Common myeloid progenitor, CD34-positive (primary cell): ENCODE measurements at places on chromosomes 4 and X.

- H3K36me3 ChIP-seq: no peaks in the 10 kb centered on the region
- no peaks in the 10 kb centered on the region for H3K4me1 ChIP-seq
- no peak overlapping the region for H3K4me3 ChIP-seq
- DNase-seq: no peak
- H3K27ac ChIP-seq: no peak overlapping the region
Measured at GRCh38 chr4:170769862-170770261, 680.1 kb upstream of the AADAT start.

DNA sequence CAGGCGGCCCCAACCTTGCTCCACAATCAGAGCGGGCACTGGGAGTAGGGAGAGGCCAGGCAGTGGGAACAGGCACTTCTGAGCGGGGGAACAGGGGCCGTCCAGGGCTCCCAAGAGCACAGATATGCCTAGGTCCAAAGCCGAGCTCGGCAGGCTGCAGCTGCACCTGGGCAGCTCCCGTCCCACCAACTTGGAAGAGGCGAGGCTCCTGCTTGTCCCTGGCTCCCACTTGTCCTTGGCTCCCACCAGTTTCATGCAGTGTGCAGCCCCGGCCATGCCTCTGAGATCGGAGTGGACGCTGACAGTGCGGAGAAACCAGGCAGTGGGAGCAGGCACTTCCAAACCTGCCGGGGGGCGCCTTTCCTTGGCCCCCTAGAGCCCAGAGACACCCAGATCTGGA is 84.0 kb upstream of the XAGE2 start:
- no peak overlapping the region for H3K27ac ChIP-seq
- H3K27me3 ChIP-seq: peaks cover 11% of the 10 kb centered on the region
- no peaks in the 10 kb centered on the region for H3K36me3 ChIP-seq
- no peak overlapping the region for H3K4me3 ChIP-seq
- H3K4me1 ChIP-seq: no peaks in the 10 kb centered on the region
- no peak for DNase-seq

- H3K4me1 ChIP-seq: no peaks in the 10 kb centered on the region
- H3K4me3 ChIP-seq: no peak overlapping the region
- no peak overlapping the region for H3K27ac ChIP-seq
- no peaks in the 10 kb centered on the region for H3K36me3 ChIP-seq
- DNase-seq: no peak
- no peaks in the 10 kb centered on the region for H3K27me3 ChIP-seq
Measured at GRCh38 chr4:75042601-75043208, 109.8 kb downstream of the PARM1 start.

DNA sequence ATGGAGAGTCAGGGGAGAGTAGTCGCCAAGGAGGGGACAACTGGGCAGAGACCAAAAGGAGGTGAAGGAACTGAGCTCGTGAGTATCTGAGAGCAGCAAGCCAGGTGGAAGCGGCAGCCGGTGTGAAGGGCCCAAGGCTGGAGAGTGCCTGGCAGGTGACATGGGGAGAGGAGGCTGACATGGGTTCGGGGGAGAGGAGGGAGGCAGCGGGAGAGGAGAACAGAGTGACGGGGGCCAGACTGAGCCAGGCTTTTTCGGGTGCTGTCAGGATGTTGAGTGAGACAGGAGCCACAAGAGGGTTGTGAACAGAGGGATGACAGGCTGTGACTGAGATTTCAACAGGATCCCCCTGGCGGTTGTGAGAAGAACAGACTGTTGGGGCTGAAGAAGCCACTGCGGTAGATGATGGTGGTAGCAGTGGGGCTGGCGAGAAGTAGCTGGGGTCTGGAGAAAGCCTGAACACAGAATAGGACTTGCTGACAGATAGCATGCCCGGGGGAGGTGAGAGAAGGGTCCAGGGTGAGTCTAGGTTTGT is 5.7 kb downstream of the ELK1 start:
- H3K27me3 ChIP-seq: no peaks in the 10 kb centered on the region
- H3K4me1 ChIP-seq: peaks cover 14% of the 10 kb centered on the region
- DNase-seq: peak; percentile 38
- no peak overlapping the region for H3K27ac ChIP-seq

- H3K4me1 ChIP-seq: peaks cover 2% of the 10 kb centered on the region
- H3K4me3 ChIP-seq: no peak overlapping the region
- no peaks in the 10 kb centered on the region for H3K27me3 ChIP-seq
Measured at GRCh38 chrX:10021461-10022272, 54.5 kb downstream of the CLDN34 start.

DNA sequence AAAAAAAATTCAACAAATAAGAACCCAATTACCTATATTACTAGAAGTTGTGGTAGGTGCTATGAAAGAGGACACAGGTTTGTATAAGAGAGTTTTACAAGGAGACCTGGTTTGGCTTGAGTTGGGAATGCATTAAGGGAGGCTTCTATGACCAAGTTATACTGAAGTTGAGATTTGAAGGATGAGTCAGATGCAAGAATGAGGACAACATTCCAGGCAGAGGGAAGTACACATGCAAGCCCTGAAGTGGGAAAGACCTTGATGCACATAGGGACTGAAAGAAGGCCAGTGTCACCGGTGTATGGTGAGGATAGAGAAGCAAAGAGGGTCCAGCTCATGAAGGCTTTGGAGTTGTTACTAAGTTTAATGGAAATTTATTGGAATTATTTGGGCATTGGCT is 52.2 kb downstream of the ANK2 start:
- H3K27me3 ChIP-seq: no peaks in the 10 kb centered on the region
- DNase-seq: no peak
- H3K36me3 ChIP-seq: no peaks in the 10 kb centered on the region
- H3K4me1 ChIP-seq: no peaks in the 10 kb centered on the region

- no peaks in the 10 kb centered on the region for H3K4me1 ChIP-seq
- no peak overlapping the region for H3K4me3 ChIP-seq
- no peak for DNase-seq
- no peak overlapping the region for H3K27ac ChIP-seq
- H3K27me3 ChIP-seq: no peaks in the 10 kb centered on the region
Measured at GRCh38 chr4:153765894-153766293, 6.1 kb upstream of the RNF175 start.

DNA sequence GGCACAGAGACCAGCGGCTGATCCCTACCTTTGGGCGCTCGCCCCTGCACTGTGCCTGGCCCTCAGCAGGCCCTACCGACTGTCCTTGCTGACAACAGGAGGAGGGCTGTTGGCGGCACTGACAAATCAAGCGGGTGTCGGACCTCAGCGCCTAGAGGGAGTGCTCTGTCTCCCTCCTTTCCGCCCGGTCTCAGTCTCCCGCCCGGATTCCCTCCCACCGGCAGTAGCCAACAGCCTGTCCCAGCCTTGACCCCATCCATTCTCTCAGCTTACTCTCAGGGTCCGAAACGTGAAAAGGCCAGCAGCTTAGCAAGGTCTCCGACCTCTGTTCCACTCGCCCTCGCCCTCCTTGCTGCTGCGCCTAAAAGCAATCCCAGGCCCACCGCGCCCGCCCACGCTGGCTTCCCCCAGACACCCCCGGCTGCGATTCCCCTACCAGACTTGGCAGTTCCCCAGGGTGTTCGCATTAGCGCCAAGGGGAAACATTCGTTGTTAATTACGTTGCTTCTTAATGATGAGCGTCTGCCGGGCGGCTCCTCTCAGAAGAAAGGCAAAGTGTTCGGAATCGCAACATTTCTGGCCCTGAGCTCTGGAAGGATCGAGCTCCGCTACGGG is 96.2 kb downstream of the SOWAHB start:
- H3K4me1 ChIP-seq: no peaks in the 10 kb centered on the region
- no peak overlapping the region for H3K27ac ChIP-seq
- DNase-seq: no peak
- no peaks in the 10 kb centered on the region for H3K36me3 ChIP-seq
- H3K4me3 ChIP-seq: no peak overlapping the region

DNA sequence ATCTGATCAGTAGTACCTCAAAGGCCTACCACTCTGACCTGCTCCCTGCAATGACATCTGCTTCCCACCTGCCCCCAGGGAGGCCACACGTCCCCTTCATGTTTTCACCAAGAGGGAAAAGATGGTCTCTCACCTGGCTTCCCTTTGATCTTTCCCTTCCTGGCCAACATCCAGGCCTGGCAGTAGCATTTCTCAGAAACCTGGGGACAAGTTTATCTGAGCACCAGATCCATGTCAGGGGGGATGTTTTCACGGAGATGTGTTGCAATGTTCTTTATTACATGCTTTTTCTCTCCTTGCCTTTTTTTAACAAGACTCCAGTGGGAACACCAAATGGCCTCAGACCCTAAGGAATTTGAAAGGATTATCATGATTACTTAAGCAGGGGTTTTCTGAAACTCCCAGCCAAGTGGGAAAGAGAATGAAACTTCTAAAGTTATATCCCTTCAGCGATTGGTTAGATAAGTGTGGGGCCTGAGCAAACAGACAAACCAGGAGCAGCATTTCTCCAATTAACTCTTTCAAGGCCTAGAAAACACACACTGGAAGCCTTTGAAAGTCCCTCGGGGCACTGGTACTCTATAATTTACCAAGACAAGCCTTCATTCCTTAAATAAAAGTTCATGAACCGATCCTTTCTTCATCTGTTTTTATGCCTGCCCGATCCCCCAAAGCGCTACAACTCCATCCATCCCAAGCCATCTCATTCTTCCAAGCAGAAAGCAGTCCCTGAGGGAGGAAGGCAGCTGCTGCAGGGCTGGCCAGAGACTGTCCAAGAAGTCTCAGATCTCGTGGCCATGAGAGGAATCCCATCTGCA is 94.1 kb downstream of the BCOR start:
- H3K4me3 ChIP-seq: no peak overlapping the region
- H3K27ac ChIP-seq: no peak overlapping the region
- DNase-seq: no peak
- peaks cover 51% of the 10 kb centered on the region for H3K27me3 ChIP-seq
- no peaks in the 10 kb centered on the region for H3K36me3 ChIP-seq
- peaks cover 14% of the 10 kb centered on the region for H3K4me1 ChIP-seq

- no peak overlapping the region for H3K4me3 ChIP-seq
- H3K27me3 ChIP-seq: no peaks in the 10 kb centered on the region
- no peaks in the 10 kb centered on the region for H3K36me3 ChIP-seq
- peaks cover 6% of the 10 kb centered on the region for H3K4me1 ChIP-seq
- no peak overlapping the region for H3K27ac ChIP-seq
Measured at GRCh38 chr4:153089742-153090141, 114.5 kb upstream of the TRIM2 start.

- peak overlapping the region; percentile 3 for H3K4me3 ChIP-seq
- H3K4me1 ChIP-seq: peaks cover 50% of the 10 kb centered on the region
- DNase-seq: peak; percentile 46
- H3K36me3 ChIP-seq: peaks cover 4% of the 10 kb centered on the region
Measured at GRCh38 chrX:154718616-154719015, 32.3 kb downstream of the GAB3 start.

DNA sequence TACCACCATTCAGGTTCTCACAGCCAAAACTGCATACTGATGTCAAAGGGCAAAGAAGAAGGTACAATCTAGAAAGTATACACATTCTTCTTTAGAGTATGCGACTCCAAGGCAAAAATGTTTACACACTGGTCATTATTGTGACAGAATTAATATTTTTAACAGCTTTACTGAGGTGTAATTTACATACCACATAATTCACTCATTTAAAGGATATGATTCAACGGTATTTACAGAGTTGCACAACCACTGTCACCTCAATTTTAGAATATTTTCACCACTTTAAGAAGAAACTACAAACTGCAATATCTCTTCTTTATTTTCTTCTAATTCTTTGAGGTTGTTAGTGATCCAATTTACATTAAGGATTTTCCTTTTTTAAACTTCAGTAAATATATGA is 325.4 kb upstream of the SMIM31 start:
- H3K36me3 ChIP-seq: no peaks in the 10 kb centered on the region
- no peaks in the 10 kb centered on the region for H3K27me3 ChIP-seq
- no peak overlapping the region for H3K4me3 ChIP-seq
- no peak overlapping the region for H3K27ac ChIP-seq
- DNase-seq: no peak

- DNase-seq: peak; percentile 68
- H3K4me3 ChIP-seq: no peak overlapping the region
- peaks cover 15% of the 10 kb centered on the region for H3K4me1 ChIP-seq
- H3K27me3 ChIP-seq: no peaks in the 10 kb centered on the region
Measured at GRCh38 chr4:10006231-10006600, 15.1 kb downstream of the SLC2A9 start.

GRCh38 chrX:21398426-21398825 is 24.2 kb downstream of the CNKSR2 start:
- no peaks in the 10 kb centered on the region for H3K27me3 ChIP-seq
- DNase-seq: peak; percentile 65
- no peak overlapping the region for H3K27ac ChIP-seq
- no peaks in the 10 kb centered on the region for H3K4me1 ChIP-seq

DNA sequence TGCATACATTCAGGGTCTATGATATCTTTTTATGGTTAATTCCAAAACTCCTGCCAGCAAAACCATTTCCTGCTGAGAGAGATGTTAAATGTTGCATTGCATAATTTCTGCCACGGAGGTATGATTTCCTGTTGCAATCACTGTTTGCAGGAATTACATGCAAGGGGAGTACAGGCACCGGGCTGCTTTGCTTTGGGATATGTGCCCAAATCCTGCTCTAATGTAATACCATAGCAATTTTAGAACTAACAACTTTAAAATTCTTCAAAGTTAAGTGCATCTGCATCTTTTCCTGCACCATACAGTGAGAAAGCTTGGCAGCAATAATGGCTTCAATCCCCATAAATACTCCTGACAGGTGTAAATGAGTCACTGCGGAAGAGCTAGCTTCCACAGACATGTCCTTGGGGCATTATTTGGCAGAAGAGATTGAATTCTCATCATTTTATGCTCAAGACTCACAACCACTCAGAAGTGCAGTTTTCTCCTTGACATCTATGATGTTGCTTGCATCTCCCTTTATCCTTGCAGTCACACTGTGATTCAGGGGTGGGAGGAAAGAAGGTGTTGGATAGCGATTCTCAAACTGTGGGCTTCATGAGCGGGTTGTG is 29.6 kb downstream of the TRIM2 start:
- no peaks in the 10 kb centered on the region for H3K36me3 ChIP-seq
- H3K27me3 ChIP-seq: peaks cover 2% of the 10 kb centered on the region
- H3K4me3 ChIP-seq: no peak overlapping the region
- H3K4me1 ChIP-seq: peaks cover 17% of the 10 kb centered on the region
- DNase-seq: no peak
- H3K27ac ChIP-seq: no peak overlapping the region

DNA sequence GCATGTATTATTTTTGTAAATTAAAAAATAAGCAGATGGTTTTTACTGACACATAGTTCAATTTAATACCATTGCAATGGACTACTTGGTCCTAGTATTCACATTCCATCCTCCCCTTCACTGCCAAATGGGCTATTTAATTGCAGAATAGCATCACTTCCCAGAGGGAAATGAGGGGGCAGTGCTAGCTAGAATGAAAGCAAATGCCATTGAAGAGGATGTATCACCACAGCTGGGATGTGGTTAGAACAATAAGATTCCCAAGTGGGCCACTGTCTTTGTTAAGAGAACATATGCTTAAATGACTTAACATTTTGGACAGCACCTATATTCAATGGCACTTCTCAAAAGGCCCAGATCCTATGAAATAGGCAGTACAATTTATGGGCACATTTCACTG is 224.7 kb downstream of the RBMX2 start:
- no peak for DNase-seq
- no peak overlapping the region for H3K4me3 ChIP-seq
- H3K27ac ChIP-seq: no peak overlapping the region
- H3K36me3 ChIP-seq: peaks cover 5% of the 10 kb centered on the region
- H3K4me1 ChIP-seq: no peaks in the 10 kb centered on the region

GRCh38 chrX:136021903-136022302 is 36.7 kb downstream of the SLC9A6 start:
- no peaks in the 10 kb centered on the region for H3K36me3 ChIP-seq
- no peak for DNase-seq
- H3K27ac ChIP-seq: no peak overlapping the region
- H3K4me3 ChIP-seq: no peak overlapping the region
